ENCODE measurements at places on chromosomes 3 and 15.

- DNase-seq: no peak
Measured at GRCh38 chr3:101329016-101329673, 8.8 kb upstream of the IMPG2 start.

- DNase-seq: peak; percentile 72
Measured at GRCh38 chr3:48656061-48656840, 6.4 kb downstream of the CELSR3 start.

DNA sequence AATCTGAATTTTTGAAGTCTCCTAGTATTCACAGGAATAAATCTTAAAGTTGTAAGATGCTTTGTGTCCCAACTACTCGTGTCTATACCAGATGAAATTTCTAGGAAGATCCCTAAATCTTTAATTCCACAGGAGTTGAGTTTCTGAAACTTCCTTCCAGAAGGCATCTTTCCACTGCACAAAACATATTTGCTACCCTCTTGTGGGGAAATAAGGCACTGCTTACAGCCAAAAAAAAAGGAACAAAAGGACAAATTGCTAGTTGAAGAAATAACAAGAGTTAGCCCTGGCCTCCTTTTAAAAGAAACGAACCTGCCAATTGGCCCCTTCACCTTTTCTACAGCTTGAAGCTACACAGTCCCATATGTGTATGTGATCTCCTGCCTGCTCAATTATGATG is 54.0 kb downstream of the TAFA4 start:
- no peak for DNase-seq

DNA sequence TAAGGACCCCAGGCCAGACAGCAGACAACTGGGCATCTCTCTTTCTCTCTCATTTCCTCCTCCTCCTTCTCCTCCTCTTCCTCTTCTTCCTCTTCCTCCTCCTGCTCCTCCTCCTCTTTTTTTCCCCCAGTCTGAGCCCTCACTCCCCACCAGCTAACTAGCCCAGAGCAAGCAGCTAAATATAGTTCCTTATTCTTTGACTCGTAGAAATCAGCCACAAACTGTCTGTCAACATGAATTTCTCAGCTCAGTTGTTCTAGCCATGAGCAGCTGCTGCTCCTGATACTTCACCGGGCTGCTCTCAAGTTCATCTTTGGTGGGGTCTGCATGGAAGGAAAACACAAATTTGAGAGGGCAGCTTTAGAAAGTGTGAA is 19.2 kb upstream of the LOXL1 start:
- no peak for DNase-seq

DNA sequence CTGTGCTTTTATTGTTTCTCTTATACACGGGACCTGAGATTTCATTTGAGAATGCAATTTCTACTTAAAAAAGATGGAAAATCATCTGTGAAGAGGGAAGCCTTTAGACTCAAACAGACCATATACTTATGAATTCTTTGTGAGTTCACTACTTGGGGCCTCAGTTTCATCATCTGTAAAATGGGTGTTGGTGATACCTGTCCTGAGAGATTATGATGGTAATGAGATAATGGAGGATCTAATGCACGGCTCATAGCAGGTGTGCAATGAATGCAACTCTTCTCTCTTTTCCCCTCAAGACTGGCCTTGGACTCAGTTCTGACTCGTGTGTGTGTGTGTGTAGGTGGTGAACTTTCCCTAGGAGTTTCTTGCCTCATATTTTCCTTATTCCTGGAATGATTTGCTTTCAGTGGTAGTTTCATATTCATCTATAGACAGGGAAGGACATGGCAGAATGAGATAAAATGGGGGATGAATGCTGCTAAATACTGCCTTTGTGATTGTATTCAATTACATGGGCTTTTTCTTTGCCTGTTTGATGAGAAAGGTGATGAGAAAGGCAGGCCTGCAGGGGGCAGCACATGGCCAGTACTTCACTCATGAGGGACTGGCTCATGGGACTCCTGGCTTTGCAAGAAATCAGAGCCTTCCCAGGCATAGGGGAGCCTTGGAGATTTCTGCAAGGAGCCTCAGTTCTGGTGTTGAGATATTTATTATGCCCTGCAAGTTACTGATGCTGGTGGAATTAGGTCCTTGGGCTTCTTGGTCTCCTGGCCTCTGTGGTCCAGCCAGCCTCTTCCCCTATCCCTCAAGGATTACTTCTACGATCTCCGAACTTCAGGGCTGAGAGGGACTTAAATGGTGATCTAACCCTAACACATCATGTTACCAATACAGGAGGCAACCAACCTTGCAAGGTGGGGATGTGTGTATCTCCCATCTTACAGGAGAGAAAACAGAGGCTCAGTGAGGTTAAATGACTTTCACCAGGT is 70.7 kb downstream of the RPLP1 start:
- DNase-seq: peak; percentile 46

DNA sequence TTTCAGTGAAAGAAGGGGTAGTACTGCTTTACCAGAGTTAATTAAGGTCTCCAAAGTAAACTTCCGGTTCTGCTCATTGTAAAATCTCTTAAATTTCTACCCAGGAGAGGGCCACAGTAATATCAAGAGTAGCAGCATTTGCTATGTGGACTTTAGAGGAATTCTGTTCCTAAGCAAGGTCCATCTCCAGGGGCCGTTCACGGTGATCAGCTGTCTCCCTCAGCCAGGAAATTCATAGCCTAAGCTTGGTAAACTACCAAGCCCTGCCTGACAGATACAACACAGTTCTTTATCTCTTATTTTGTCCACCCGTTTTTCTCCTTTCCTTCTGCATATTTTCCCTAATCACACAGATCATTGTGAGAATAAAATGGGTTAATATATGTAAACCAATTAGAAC is 2.3 kb downstream of the DUT start:
- no peak for DNase-seq

GRCh38 chr3:159232966-159233365 is 431.1 kb downstream of the MFSD1 start:
- DNase-seq: no peak

DNA sequence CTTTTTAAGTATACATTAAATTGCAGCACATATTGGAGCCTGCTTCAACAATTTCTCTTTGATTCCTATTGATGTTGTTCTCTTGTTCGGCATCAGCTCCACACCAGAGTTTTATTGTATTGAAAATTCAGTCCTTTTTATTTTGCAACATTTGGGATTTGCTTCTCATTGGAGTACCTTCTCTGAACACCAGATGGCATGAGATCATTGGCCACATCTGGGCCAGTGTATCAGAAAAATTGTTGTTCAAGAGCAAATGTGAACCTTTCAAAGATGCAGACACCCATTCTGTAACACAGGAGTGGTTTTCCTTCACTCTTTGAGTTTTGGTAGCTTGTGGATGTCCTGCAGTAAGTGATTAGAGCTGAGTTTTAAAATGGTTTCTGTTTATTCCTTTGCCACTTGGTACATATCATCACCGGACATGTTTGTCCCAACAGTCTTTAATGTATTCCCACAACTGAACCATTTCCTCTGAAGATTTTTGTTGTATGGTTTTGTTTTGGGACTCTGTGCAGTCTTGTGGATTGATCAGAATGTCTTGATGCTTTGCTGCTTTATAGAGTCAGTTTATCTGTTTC is 96.1 kb downstream of the MCTP2 start:
- no peak for DNase-seq

GRCh38 chr3:156483002-156483401 is 71.9 kb downstream of the SSR3 start:
- DNase-seq: no peak

DNA sequence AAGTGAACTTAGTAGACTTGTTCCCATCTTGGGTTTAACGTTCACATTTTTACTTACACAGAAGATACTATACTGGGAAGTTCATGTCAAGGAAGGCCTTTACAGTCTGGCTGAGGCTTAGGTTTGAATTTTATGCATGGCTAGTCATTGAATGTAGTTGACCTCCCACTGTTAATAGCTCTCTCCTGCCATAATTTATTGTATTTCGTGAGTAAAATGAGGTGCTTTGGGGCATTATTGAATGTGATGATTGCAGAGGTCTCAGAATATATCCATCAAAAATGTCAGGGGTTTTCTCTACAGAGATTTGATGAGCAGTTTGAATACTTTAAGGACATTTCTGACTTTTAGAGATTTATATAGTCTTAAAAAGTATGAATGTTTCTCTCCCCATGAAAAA is 356.6 kb upstream of the GRM7 start:
- DNase-seq: no peak

GRCh38 chr3:106333911-106334618 is 465.3 kb upstream of the CBLB start:
- peak; percentile 35 for DNase-seq

GRCh38 chr15:63037976-63038720 is 4.4 kb upstream of the TPM1 start:
- no peak for DNase-seq

GRCh38 chr3:107675233-107675900 is 152.6 kb downstream of the BBX start:
- DNase-seq: no peak

- DNase-seq: no peak
Measured at GRCh38 chr3:167166594-167167253, 213.4 kb downstream of the ZBBX start.

DNA sequence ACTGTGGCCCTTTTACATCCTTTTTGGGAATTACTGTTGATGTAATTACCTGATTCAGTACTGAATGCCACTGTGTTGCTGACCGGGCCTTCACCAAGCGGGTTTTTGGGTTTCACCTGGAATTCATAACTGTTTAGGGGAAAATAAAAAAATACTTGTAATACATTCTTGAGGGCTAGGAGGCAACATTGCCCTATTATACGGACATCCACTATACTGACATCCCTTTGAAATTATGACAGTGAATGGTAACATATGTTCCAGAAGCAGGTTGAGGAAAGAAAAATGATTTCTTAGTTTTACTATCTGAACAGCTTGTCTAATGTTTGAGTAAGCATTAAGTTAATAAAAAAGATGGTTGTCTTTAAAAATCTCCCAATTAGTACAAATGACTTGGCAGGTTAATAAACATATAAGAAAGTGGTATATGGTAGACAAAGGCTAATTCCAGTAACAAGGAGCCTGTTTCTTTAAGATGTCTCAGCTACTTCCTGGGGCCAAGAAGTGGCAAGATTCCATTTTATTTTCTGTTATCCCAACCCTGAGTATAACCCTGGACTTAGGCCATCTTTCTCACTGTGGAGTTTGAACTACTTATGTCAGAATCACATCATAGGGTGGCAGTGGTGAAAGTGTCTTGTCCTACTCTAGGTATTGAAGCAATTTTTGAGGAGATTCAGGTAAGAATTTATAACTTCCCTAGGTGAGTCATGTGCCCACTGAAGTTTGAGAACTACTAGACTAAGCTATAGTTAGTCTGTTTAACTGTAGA is 45.5 kb downstream of the TFG start:
- no peak for DNase-seq

DNA sequence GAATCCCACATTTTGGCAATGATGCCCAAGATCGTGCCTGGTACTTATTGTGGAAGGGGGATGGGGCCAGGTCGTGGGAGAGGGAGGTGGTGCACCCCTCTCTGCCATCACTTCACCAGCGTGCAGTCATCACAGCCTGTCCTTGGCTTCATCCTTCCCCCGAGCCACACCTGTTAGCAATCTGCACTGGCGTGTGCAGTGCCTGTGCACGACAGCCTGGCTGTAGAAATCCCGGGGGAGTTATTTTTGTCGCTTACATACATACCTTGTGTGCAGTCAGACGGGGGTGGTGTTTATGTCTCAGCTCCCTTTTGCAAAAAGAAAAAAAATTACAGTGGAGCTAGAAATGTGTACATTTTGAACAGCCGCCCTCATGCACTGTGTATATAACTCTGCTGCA is 216.0 kb downstream of the TLE3 start:
- DNase-seq: no peak

- no peak for DNase-seq
Measured at GRCh38 chr3:12442654-12443501, 41.4 kb upstream of the TSEN2 start.

DNA sequence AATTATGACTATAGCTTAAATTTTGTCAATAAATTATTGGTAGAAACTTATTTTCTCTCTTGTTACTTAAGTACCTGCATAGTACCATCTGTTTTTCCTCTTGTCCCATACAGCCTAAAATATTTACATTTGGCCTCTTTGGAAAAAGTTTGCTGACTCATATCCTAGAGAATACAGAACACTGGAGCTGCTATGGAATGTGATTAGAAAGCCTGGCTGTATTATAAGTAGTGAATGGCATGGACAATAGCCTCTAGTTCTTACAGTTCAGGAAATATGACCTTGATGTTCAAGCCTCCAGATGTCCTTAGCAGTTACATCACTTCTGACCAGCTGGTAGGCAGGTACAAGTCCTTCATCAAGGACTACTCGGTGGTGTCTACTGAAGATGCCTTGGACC is 28.3 kb downstream of the ST8SIA2 start:
- DNase-seq: no peak

GRCh38 chr3:128823631-128824030 is 55.8 kb upstream of the ACAD9 start:
- no peak for DNase-seq

- no peak for DNase-seq
Measured at GRCh38 chr15:40623361-40623760, 29.3 kb downstream of the KNL1 start.

- no peak for DNase-seq
Measured at GRCh38 chr3:13564751-13565560, 16.0 kb downstream of the FBLN2 start.

DNA sequence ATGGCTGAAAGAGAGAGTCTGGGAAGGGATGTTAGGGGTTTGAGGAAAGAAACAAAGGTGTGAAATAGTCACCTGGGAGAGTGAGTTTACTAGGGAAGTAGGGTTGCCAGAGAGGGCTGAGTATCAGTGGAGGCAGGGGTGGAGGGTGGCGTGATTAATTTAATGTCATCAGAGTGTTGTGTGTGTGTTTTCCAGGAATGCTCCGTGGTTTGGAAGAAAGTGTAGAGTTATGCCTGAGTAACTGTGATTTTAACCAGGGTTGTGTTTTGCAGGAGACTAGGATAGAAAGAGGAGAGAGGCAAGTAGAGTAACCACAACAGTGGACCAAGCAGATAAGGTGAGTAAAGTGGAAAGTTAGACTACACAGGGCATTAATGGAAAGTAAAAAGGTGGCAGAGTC is 27.2 kb downstream of the PLD1 start:
- DNase-seq: no peak

GRCh38 chr15:67064607-67065530 is 533 bp upstream of the SMAD3 start:
- no peak for DNase-seq

GRCh38 chr3:126827121-126827520 is 123.1 kb downstream of the CHCHD6 start:
- no peak for DNase-seq
